ENCODE measurements at places on chromosomes 2 and 18. TPM values are rescaled to one million over a fixed set of nuclear protein-coding genes. Genes with fewer than 3 reads are reported as not detected.

C2orf80 gene
- not detected for polyA plus RNA-seq

ACMSD gene
- polyA plus RNA-seq = 152 TPM

RFTN2 gene
- polyA plus RNA-seq = 1.4 TPM

IL1RN gene
- 1.3 TPM for polyA plus RNA-seq

DNA sequence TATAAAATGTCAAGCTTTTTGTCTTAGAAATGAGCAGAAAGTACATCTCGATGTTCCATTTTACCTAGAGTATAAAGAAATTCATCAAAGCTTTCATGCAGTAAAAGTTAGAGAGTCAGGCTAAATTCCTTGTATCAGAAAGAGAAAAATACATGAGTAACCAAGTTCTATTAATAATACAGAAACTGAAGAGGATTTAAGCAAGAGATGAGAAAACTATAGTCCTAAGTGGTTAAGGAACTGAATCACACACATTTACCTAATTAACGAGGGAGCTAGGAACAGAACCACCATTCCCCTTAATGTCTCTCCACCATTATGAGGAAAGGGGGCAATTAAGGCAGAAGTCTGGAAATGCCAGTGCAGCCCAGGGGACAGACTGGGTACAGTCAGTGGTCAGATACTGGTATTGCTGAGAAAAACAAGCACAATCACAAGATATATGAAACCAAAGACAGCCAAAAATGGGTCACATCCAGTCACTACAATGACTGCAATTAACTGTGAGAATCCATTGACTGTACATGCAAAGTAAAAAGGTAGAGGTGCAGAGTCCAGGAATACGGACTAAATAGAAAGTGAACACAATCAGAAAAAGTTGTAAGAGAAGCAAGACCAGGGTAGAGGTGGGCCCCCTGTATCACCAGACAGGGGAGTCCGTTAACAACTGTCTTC, 23.9 kb downstream of the MAP4K3 start:
- no peak for DNase-seq

DNA sequence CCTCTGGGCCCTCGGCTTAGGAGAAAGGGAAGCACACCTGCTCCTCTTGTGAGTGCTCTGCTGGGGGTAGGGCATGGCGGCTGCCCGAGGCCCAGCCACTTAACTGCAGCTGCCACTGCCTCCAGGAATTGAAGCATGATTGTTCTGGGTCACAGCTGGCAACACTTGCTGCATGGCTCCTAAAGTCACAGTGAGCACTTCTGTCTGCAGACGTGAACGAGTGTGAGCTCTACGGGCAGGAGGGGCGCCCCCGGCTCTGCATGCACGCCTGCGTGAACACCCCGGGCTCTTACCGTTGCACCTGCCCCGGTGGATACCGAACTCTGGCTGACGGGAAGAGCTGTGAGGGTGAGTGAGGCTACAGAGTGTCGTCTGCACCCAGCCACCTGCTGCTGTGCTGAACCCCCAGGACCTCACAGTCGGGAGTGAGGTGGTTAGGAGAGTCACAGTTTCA, 44.4 kb downstream of the FBLN7 start:
- peak; percentile 17 for DNase-seq

DNA sequence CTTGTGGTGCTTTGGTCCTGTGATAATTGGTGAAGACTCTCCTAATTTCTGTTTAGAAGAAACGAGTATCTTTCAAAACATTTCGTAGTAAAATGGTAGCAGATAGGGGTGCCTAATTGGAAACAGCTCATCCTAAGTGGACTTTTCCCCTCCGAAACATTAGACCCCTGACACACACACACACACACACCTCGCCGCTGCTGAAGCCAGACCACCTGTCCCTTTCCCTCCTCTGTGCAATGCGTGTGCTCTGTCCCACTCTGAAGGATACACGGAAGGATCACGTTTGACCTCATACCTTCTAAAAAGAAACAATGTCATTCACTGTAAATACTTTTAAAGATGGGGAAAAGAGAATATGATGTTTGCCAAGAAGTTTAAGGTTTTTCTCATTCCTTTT, 36.2 kb upstream of the TMEM87B start:
- no peak for DNase-seq

GRCh38 chr2:103529798-103530502, 768.1 kb downstream of the TMEM182 start:
- no peak for DNase-seq

GRCh38 chr18:78293540-78293939, 686.1 kb upstream of the SALL3 start:
- DNase-seq = no peak

- peak; percentile 55 for DNase-seq
These were observed 3.0 kb upstream of the OSR1 start for GRCh38 chr2:19361325-19361990.

DNA sequence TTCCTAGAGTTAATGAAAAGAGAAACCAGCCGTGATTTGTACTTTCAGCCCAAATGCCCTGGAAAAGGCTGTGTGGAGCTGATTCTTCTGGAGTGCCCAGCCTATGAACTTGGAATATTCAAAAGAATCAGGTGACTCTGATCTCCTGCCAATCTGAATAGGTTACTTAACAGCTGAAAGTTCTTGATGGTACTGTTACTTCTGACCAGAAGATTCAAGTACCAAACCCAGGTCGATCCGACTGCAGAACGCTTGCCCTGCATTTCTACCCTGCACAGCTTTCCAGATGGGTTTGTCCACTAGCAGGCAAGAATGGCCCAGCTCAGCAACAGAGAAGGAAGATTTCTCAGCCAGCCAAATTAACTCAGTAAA, 430.4 kb downstream of the PID1 start:
- no peak for DNase-seq

Measured in kidney (tissue), 22 donors.